Activated CD8-positive, alpha-beta memory T cell treated with anti-CD3 and anti-CD28 coated beads for 1 hour (primary cell): ENCODE measurements at places on chromosomes 5 and 9.
A peak's percentile ranks its signal among the peaks of the same experiment; 100 is the strongest.

GRCh38 chr5:106964132-106964531 lies 706.6 kb downstream of the EFNA5 start:
- DNase-seq, result no peak

DNA sequence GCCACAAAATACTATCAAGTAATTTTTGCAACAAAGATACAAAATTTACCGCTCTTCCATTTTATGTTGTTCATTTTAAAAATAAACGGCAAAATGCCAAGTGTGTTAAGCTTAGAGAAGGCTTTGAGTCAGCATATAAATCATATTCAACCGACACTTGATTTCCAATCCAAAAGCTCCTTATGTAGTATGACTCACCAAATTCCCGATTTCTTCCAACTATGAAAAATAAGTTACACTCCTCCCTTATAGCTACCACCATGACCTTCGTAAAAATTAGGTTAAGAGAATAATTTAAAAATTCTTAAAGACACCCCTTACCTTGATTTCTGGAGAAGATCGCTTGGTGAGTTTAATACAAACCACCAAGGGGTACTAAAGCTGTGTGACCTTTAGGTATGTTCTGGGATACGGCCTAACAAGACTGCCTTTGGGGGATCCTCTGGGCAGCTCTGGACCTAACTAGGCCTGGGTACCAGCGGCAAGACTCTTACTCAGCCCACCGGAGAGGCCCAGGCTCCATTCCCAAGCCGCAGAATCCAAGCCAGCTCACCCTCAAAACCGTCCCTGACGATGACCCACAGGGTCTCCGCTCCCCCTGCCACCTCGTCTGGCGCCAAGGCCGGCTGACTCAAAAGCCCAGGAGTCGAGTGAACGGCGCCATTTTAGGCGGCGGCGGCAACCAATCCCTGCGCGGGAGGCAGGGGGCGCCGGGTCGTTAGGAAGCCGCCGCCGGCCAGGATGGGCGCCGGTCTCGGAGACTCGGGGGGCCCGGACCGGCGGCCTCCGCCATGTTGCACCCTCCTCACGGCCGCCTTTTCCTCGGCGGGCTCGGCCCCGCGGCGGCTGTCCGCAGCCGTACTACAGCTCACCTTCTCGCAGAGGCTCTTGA lies 739 bp downstream of the PPP2CA start:
- peak; percentile 42 for DNase-seq

GRCh38 chr9:98176391-98177259 lies 15.8 kb downstream of the CORO2A start:
- DNase-seq, result no peak

DNA sequence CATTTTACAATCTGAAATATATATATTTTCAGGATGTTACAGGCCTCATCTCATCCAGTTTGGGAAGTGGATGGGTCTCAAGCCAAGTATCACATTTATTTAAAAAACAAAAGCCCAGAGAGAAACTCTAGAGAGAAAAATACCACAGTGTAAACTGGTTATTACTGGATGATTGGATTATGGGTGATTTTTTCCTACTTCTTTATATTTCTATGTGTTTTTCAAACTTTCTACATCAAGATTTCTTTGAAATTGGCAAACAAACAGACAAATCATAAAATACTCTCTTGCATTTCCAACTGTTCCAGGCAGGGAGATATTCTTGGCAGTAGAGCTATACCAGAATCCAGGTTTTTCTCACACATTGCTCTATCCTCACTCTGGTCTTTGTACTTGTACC lies 116.0 kb upstream of the SMIM23 start:
- DNase-seq, result no peak

GRCh38 chr9:38171926-38172325 lies 102.9 kb upstream of the SHB start:
- DNase-seq, result no peak

DNA sequence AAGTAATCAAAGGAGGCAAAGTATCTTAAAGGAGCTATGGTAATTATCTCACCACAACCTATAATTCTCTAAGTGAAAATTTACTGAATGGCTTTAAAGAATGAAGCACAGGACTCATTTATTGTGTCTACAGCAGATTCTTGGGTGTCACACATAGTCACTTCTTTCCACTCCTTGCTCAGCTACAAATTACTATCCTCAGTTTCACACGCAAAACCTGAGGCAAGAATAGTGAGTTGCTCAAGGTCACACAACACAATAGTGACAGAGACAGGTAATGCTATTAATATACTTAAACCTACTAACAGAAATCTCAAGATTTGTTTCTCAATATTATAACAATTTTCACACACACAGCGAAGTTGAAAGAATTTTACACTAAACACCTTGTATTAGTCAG lies 120.9 kb upstream of the STK32A start:
- no peak for DNase-seq

- DNase-seq, result no peak
Observed at GRCh38 chr5:151755383-151755782, 3.0 kb downstream of the ATOX1 start.

DNA sequence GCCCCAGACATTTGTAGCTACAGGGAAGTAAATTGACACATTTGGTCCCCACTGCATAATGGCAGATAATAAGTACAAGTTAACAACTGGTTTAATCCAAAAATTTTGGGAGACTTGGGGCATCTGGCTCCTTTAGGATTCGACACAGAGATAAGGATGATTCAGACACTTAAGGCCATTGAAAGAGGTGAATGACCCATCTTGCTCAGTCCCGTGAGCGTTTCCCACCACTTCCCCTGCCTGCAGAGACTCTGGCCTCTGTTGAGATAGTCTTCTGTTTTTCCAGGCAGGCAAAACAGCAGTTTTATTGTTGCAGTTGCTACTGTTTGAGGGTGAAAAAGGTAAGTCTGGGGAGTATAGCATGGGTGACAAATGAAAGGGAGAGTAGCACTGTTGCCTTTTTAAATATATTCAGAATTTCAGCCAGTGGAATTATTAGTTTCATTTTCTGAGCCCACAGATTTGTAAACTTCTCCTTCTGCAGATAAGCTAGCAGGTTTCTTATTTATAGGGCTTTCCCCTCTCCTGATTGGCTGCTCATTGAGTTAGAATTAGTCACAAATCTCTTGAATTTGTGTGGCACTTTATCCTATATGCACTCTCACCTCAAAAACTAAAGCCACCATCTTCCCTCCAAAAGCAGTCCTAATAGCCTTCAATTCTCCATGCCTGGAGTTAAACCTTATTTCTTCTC lies 19.3 kb downstream of the ACO1 start:
- DNase-seq, result no peak

DNA sequence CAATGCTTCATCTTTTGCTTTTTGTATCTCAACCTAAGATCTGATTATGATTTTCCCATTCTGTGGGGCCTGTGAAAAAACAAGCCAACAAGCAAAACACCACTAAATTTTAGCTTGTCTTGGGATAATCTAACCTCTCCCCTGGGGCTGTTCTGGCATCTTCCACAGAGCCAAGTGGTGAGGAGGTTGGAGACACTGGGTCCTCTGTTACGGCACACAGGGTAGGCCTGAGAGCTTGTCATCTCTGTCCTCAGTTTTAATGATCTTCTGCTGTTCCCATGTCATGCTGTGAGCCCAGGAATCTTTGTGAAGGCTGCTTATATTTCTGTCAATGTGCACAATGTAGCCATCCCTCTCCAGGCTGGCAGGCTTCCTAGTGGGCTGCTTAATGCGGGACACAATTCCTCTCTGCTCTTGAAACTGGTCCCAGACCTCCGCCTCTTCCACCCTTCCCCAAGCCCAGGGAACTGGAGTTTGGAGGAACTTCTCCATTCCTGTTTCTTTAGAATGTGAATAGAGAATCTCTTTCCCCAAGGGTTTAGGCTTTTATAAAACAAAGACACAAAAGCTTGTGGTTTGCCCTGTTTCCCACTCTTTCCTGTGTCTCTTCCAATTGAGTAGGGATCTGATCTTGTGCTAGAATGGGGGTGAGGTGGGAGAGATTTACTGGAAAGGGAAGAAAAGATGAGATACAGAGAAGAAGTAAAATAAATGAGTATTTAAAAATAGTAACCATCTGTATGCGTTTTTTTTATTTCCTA lies 30.9 kb upstream of the SEMA6A start:
- no peak for DNase-seq

DNA sequence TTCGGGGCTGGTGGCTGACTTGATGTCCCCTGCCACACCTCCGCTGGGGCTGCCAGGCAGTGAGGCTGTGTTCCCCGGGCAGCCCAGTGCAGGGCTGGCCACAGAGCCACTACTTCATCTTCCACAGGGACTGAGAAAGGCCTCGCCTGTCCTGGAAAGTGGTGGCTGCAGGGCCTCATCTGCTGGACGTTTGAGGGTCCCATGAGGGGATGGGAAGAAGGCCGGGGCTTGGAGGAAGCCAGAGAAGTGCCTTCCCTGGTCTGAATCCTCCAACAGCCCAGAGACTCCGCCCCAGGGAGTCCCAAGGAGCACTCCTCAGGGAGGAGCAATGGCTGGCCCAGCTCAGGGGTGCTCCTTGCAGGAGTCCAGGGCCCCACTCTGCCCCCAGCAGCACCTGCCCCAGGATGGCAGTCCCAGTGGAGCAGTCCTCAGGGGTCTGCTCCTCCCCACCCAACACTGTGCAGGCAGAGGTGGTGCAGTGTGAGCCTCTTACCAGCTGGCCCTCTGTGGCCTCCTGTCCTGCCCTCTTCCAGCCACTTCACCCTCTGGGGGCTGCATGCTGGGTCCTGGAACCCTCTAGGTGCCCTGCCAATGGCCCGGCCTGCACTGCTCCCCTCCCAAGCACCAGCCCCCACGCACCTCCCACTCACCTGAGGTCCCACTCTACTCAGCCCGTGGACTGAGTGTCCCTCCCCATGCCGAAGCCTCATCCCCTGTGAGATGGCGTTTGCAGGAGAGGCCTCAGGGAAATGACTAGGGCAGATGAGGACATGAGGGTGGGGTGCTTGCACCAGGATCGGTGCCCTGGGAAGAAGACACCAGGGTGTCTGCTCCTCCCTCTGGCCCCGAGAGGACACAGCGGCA lies 47.3 kb upstream of the COL5A1 start:
- DNase-seq, result no peak

GRCh38 chr5:39713250-39713916 lies 288.6 kb upstream of the DAB2 start:
- DNase-seq, result no peak

- no peak for DNase-seq
Observed at GRCh38 chr5:119049824-119050449, 20.9 kb upstream of the DMXL1 start.

- DNase-seq, result no peak
Observed at GRCh38 chr5:107157809-107158208, 512.9 kb downstream of the EFNA5 start.

- no peak for DNase-seq
Observed at GRCh38 chr9:28155067-28155466, 581.8 kb upstream of the C9orf72 start.

- DNase-seq, result peak; percentile 84
Observed at GRCh38 chr5:157858527-157859226, at the start of gene CLINT1. TSS of gene CLINT1 (minus strand) at chr5:157859145. CDS start at chr5:157858970, 175 bp downstream.

GRCh38 chr9:129752900-129753729 lies at the start of gene PTGES:
TSS of gene PTGES (minus strand) at chr9:129753042. CDS start at chr9:129753012, 30 bp downstream.
- no peak for DNase-seq

- DNase-seq, result no peak
Observed at GRCh38 chr9:131613921-131614320, 68.6 kb downstream of the PRRT1B start.

DNA sequence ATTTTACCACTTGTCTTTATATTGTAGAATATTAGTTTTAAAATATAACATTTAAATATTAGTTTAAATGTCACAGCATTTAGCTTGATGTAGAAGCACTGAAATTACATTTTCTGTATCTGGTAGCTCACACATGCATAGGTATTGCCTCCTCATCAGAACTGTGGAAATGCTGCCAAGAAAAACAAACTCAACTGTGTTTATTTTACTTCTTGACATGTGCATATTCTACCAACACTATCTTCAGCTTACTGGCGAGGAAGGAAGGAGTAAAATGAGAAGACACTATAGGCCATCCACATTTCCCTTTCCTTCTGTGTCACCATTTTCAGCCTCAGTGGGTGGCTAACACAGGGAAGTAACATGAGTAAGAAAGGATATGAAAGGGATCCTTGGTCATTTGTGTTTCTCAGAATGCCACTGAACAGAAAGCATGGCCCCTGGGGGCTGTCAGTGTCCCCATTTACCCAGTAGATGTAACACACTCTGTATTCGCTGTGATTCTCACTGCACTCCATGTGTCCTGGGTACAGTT lies 81.0 kb upstream of the HTR4 start:
- DNase-seq, result no peak

DNA sequence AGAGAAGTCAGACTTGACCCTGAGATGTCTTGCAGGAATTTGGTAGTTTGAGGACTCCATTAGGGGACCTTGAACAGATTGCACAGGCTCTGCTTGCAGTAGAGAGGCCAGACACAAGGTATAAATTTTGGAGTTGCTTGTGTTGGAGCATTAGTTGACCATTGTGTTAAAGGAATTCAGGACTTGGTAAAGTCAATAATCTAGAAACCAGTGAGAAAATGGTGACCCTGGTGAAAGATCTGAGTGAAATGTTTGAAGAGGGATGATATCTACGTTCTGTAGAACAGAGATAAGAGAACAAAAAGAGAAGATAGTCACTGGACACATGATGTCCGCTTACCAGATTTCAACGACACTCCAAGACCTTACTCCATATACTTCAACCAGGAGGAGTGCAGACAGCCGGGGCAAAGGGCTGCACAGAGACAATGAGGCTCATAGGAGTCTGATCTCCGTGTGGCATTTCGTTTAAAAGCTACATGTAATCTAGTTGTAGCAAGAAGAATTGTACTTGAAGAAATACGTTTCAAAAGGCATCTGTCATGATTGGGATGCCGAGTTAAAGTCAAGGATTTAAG lies 13.2 kb downstream of the DNAJC25 start:
- no peak for DNase-seq

DNA sequence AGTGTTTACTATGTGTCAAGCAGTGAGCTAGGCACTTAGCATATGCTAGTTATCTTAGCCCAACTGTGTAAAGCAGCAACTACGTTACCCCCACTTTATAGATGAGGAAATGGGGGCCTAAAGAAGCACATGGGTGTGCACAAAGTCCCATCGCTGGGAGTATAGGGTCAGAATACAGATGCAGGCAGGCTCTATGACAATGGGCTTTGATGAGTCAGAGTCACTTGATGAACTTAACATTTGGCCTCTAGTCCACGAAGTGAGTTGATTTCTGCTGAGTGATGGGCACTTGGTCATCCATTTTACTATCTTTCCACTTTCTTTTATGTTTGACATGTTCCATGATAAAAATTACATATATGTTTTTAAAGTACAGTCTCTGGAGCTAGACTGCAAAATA lies 204.3 kb downstream of the TRIM32 start:
- no peak for DNase-seq

GRCh38 chr5:94159144-94159543 lies 417.7 kb upstream of the POU5F2 start:
- DNase-seq, result no peak
